ENCODE measurements at places on chromosomes 5 and 9.
A peak's percentile ranks its signal among the peaks of the same experiment; 100 is the strongest.

DNA sequence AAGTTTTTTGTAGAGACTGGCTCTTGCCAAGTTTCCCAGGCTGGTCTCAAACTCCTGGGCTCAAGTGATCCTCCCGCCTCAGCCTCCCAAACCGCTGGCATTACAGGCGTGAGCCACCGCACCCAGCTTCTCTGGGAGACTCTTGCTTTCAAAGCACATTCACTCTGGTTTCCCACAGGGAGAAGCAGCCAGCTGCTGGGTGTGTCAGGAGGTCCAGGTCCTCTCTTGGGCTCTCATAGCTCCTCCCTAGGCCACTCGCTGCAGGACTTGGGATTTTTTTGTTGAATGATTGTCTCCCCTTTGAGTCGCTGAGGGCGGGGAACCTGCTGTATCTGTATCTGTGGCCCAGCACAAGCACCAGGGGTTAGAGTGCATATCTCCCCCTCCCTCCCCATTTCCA lies 68.4 kb upstream of the RAPGEF1 start:
- DNase-seq, result no peak

DNA sequence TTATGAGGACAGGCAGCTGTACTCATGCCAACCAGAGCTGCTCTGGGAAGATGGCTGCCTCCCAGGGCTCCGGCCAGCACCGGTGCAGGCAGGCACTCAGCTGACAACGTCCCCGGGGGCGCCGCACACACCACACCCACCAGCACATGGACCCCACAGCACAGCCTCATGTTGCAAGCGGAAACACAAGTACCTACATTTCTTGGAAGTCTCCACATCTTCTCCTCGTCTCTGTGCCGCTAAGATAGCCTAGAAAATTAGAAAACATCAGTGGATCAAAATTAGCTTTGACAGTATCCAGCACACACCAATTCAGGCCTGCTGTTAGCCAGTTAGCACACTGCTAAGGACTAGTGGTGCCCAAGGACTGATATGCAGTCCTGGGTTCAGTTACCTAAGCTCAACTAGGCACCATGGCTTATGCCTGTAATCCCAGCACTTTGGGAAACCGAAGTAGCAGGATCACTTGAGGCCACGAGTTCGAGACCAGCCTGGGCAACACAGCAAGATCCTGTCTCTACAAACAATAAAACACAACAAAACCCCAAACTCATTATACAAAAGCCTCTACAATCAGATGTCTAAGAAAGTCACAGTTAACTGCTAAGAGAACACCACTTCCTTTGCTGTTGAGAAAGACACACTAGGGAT lies 2.4 kb downstream of the EDF1 start:
- no peak for DNase-seq

- DNase-seq, result peak; percentile 45
Measured at GRCh38 chr9:90569511-90569910, 73.1 kb downstream of the DIRAS2 start.

DNA sequence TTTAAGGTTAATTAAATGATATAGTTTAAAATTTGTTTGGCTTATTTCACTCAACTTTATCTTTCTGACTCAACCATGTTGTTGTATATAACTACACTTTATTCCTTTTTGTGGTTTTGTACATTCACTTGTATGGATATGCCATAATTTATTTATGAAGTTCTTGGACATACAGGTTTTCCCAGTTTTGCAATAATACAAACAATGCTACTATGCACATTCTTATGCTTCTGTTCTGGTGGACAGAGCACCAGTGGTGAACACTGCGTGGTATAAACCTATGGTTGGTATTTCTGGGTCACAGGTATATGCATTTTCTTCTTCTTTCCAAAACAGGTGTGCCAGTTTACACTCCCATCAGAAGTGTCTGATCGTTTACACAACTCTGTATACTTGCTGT lies 35.7 kb upstream of the TRIM14 start:
- DNase-seq, result no peak

DNA sequence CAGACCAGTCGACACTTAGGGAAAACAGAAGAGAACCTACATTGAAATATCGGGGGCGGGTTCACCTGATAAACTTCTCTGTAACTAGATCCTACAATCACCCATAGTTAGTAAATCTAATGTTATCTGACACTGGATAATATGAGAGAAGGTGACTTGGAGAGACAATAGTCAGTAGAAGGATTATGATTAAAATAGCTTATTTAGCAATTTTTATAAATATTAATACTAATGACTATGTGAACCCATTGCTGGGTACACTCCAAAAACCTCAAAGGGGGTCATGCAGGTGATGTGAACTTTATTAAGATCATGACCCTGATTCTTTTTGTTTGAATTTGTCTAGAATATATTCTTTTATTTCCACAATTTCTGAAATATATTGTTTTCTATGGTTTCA lies 164.1 kb upstream of the CCNH start:
- DNase-seq, result no peak

- DNase-seq, result no peak
Measured at GRCh38 chr5:59042201-59043055, 459.6 kb downstream of the RAB3C start.

- DNase-seq, result no peak
Measured at GRCh38 chr9:16442622-16443021, 427.8 kb downstream of the BNC2 start.

DNA sequence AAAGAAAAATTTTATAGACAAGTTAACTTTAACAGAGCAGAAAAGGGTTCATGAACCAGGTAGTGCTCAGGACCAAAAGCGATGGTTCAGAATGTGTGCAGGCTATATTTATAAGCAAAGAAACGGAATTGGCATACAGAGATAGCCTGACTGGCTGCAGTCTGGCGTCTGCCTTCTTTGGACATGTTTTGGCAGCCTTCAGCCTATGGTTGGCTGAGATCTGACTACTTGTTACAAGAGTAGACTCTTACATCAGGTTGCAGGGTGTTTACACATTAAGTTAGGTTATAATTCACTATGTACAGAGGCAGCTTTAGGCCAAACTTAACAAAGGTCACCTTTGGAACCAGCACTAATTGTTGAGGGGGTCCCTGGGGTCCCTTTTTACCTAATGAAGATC lies 7.0 kb downstream of the NOP16 start:
- DNase-seq, result no peak

DNA sequence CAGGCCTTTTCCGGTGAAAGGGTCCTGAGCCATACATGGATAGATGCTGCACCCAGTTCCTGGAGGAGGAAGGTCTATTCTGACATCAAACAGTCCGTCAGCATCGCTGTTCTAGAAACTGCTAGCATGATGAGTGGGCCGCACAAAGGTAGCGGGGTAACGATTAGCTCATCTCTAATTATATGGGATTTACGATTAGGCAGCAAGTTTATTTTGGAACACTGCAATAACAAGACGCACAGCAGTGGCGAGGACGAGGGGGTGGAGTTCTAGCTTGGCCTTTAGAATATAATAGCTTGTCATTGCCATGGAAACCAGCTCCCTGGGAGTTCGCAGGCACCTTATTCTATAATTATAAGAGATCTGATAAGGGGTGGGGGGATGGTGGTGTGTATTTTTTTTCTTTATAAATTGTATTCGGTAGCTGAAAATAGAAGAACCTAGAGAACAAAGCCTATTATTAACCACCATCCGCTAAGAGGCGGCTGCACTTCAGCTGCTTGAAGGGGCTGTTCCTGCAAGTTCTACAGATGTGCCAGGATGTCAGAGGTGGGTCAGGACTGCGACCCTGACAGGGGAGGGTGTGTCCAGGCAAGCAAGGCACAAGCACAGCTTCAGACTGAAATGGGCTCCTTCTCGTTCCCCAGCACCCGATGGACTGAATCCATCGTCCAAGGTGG lies 311.0 kb downstream of the AGTPBP1 start:
- DNase-seq, result no peak

DNA sequence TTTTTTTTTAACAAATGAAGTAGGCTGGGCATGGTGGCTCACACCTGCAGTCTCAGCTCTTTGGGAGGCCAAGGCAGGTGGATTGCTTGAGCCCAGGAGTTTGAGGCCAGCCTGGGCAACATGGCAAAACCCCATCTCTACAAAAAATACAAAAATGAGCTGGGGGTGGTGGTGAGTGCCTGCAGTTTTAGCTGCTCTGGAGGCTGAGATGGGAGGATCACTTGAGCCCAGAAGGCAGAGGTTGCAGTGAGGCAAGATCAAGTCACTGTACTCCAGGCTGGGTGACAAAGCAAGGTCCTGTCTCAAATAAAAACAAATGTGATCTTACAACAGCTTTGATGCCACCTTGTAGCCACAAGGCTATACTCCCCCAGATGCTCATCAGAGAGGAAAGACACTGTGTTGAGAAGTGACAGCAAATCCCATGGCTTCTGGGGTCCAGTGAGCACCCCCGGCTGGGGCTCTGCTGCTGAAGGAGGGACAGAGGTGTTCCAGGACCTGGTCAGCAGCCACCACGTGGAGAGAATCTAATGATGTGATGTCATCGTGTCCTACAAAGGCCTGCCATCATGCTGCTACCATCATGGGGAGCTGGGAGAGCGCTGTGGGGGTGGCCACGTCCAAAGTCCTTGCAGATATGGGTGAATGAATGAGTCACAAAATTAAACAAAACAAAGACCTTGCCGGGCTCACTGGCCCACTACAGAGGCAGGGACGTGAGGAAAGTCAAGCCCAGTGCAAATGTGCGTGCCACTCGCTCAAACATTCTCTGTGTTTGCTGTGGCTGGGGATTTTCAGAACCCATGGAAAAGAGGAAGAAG lies 60.7 kb downstream of the PRRT1B start:
- no peak for DNase-seq

- DNase-seq, result no peak
Measured at GRCh38 chr5:117748336-117748735, 1173.7 kb upstream of the SEMA6A start.

- DNase-seq, result no peak
Measured at GRCh38 chr5:97618721-97619120, 435.7 kb upstream of the RIOK2 start.

- DNase-seq, result no peak
Measured at GRCh38 chr9:109913461-109913810, 133.4 kb downstream of the PALM2AKAP2 start.

- no peak for DNase-seq
Measured at GRCh38 chr9:111838439-111838838, 43.7 kb upstream of the SHOC1 start.

GRCh38 chr9:29006628-29007027 lies 1433.3 kb upstream of the C9orf72 start:
- DNase-seq, result peak; percentile 30

GRCh38 chr5:129078247-129078646 lies 16.3 kb upstream of the ISOC1 start:
- DNase-seq, result no peak

DNA sequence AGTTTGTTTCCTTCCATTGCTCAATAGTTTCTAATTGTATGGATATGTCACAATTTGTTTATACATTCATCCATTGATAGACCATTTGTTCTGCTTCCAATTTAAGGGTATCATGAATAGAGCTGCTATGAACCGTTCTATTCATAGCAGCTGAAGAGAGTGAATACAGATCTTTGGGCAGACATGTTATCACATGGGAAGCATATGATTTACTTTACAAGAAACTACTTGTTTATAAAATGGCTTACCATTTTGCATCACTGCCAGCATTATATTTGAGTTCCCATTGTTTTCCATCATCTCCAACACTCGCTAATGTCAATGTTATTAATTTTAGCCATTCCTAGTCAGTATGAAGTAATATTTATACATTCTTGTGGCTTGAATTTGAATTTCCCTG lies 549.0 kb downstream of the MAT2B start:
- DNase-seq, result no peak

DNA sequence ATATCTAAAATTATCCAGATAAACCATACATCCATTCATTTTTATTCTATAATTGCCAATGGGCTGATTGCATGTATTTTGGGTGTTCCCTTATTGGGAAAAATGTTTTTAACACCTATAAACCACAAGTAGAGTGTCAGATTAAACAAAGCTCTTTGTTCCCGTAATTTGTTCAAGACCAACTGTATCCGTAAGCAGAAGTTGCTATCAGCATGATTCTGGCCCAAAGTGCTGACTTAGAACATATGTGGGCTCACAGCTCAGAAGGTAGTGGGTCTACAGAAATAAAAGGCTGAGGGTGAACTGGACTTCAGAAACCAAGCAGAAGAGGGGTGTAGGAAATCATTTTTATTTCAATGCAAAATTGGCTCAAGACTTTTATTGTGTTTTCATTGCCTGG lies 23.5 kb upstream of the IL7R start:
- no peak for DNase-seq

GRCh38 chr9:91720751-91721705 lies 229.0 kb downstream of the ROR2 start:
- no peak for DNase-seq

- no peak for DNase-seq
Measured at GRCh38 chr5:37109338-37109737, 139.8 kb downstream of the CPLANE1 start.

DNA sequence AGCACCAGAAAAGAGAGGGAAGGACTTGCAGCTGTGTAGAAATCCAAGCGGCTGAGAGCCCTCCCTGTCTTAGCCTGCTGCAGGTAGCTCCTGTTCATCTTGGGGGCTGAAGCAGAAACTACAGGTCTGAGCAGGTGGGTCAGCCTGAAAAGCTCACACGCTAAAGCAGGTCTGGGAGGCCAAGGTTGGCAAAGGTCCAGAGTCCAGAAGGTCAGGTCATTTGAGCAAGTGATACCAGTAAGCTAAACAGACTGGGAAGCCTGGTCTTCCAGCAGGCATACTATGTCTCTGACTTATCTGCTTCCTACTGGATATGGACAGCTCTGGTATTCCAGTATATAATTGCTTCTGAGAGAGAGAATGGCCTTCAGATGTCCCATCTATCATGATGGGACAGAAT lies 26.2 kb downstream of the PTCD2 start:
- DNase-seq, result no peak

- no peak for DNase-seq
Measured at GRCh38 chr5:15385553-15385952, 114.4 kb upstream of the FBXL7 start.

GRCh38 chr9:105007143-105007542 lies 79.2 kb upstream of the ABCA1 start:
- DNase-seq, result no peak

DNA sequence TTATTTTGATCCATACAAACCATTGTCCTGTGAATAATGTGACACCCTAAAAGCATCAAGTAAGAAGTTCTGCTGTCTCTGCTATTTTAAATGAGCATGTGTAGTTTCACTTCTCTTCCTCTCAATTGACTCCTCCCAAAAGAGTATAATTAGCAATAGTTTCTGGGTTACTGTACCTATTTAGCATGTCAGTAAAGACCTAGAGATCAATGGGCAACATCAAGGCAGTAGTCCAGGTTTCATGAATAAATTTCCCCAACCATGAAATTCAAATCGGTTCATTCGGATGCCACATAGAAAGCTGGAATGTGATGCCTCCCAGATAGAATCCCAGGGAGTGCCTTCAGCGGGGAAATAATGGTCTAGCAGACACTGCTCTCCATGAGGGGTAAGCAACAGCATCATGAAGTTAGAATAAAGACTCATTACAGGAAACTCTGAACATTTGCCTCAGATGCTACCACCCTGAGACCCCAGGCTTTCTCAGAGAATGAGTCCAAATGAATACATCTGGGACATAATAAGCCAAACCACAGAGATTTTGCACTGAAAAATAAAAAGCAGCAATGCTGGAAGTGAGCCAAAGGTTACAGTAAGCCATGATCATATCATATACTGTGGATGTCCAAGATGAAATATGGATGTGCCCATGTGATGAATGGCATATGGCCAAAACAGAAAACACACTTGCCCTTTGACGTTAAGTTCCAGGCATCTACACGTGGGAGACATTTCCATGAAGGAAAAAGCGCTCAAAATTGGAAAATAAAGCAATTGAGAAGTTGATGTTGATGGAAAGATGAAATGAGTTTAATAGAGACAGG lies 1107.0 kb upstream of the SEMA6A start:
- no peak for DNase-seq

- no peak for DNase-seq
Measured at GRCh38 chr5:142976861-142977260, 206.7 kb downstream of the ARHGAP26 start.
